ENCODE measurements at places on chromosomes 16 and 17.
A peak's percentile ranks its signal among the peaks of the same experiment; 100 is the strongest.

- no peak for DNase-seq
Observed at GRCh38 chr16:5979905-5980550, 882.4 kb upstream of the EEF2KMT start.

GRCh38 chr17:36849871-36850348, 87.4 kb upstream of the LHX1 start:
- DNase-seq = no peak

GRCh38 chr17:58956997-58957724, 149.5 kb downstream of the TRIM37 start:
- no peak for DNase-seq

- no peak for DNase-seq
Observed at GRCh38 chr16:86398622-86399021, 111.7 kb upstream of the FOXF1 start.

GRCh38 chr17:7513850-7514419, 29.8 kb downstream of the POLR2A start:
- no peak for DNase-seq

DNA sequence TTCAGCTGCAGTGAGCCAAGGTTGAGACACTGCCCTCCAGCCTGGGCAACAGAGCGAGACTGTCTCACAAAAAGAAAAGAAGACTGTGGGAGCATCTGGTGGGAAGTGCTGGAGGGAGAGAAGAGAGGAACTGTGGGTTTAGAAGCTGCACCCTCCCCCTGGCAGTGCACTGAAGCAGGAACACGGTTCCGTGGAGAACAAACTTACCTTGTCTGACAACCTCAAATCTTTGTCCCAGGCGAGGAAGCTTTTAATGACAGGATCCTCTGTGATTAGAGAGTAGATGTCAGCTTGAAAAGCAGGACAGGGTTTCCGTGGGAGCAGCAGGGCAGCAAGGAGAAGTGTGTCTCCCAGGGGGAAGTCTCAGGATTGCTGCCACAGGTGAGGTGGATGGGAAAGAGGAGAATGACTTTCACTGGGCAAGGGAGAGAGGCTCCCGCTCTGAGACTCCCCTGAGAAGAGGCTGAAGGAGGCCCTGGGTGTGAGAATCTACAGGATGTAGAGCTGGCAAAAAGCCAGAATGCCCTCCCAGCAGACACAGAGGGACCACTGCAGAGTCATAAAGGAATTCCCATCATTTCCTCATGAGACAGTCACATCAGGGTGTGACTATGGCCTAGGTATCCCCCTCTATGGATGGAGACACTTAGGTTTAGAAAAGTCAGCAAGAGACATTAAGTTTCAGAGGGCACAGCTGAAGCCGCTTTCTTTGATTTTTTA, 22.9 kb downstream of the PRR11 start:
- DNase-seq = no peak

GRCh38 chr17:45043813-45044540, 7.5 kb downstream of the DCAKD start:
- no peak for DNase-seq

DNA sequence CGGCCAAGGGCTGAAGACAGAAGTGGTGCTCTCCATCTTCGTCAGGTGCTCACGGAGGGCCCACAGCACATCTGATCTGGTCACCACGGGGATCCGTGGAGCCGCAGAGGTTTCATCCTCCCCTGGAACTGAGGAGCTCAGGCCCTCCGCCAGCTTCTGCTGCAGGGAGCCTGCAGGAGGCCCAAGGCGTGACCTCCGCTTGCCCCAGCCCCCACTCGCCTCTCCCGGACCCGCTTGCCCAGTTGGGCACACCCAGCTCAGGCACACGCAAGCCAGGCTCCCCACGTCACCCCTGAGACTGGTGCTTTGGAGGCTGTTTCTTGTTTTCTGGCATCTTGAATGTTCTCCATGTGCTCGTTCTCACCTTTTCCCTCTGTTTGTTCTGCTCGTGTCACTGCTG, 39.4 kb upstream of the CHMP6 start:
- no peak for DNase-seq

- DNase-seq = no peak
Observed at GRCh38 chr16:51154271-51155171, 3.5 kb upstream of the SALL1 start.

DNA sequence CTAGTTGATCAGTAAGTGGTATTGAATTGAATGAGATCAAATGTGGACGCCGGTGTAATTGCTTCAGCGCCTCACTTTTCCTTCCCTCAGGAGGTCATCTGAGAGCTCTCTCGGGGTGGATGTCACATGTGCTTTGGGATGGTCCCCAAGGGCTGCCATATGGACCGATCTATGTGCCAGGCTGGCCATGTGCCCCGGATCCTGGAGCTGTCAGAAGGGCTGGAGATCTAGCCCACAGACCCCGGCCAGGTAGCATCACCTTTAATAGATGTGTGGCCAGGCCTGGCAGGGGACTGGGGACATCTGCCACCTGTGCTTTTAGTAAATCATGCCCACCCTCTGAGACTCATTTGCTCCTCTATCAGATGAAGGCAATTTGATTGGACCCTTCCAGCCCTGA, 95.3 kb upstream of the CRHR1 start:
- no peak for DNase-seq

DNA sequence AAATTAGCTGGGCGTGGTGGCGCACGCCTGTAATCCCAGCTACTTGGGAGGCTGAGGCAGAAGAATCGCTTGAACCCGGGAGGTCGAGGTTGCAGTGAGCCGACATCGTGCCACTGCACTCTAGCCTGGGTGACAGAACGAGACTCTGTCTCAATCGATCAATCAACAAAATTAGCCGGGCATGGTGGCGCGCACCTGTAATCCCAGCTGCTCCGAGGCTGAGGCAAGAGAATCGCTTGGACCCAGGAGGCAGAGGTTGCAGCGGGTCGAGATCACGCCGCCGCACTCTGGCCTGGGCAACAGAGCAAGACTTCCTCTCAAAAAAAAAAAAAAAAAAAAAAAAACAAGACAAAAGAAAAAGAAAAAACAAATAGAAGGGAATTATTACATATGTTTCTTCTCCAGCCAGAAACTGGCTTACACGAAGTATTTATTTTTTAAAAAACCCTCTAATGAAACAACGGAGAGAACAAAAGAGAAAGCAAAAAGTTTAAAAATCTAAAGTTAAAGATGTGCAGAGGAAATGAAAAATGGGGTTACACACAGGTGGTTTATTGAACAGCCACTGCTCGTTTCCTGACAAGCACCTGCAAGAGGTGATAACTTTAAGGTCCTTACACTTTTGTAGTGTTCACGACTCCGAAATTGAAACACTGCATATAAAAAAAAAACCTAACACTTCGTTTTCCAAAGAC, 1.4 kb downstream of the SYNRG start:
- no peak for DNase-seq

DNA sequence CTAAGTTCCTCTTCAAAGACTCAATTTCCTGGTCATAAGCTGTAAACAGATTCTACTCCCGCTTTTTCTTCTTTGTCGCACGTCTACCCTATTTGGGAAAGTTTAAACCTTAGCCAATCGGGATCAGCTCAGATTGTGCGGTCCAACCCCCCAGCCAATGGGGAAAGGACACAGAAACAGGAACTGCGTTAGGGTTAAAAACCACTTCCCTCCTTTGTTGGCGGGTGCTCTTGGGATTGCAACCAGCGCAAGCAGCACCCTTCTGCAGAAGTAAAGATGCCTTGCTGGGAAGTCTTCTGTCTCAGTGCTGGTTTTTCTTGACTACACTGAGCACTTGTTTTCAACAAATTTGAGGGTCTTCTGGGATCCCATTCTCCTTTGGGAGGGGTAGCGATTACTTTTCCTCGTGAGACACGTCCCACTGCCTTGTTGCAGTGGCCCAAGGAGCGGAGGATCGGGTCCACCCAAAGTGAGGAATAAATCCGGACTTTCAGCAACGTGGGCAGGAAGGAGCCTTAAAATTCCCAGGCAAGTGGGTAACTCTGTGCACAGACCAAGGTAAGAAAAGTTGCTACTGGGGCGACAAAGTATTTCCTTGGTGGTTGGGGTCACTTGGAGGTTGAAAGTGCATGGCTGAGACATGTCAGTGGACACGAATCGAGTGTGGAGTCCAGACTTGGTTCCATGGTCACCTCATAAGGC, 1.0 kb upstream of the YPEL3 start:
- no peak for DNase-seq

- no peak for DNase-seq
Observed at GRCh38 chr17:65463242-65463641, 98.2 kb downstream of the AXIN2 start.

GRCh38 chr17:47180337-47180736, 8.8 kb downstream of the CDC27 start:
- DNase-seq = no peak

DNA sequence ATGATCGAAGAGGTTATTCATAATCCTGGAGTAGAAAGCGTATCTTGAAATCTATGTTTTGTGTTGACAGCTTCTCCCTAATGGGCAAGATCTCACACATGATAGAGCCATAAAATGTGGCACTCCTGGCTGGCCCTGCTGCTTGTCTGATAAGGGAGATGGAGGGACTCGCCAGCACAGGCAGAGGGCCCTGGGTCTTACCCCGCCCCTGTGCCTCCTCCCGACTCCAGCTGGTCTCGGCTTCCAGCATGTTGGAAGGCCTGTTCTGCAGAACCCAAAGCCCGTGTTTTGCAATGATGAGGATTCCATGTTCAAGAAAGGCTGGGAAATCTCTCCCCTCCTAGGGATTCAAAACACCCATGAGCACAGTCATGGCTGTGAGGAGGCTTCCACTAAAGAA, 106.7 kb upstream of the SDK2 start:
- DNase-seq = no peak

- DNase-seq = no peak
Observed at GRCh38 chr16:48955837-48956236, 325.8 kb downstream of the CBLN1 start.

- no peak for DNase-seq
Observed at GRCh38 chr17:56909742-56910508, 3.9 kb downstream of the TRIM25 start.

DNA sequence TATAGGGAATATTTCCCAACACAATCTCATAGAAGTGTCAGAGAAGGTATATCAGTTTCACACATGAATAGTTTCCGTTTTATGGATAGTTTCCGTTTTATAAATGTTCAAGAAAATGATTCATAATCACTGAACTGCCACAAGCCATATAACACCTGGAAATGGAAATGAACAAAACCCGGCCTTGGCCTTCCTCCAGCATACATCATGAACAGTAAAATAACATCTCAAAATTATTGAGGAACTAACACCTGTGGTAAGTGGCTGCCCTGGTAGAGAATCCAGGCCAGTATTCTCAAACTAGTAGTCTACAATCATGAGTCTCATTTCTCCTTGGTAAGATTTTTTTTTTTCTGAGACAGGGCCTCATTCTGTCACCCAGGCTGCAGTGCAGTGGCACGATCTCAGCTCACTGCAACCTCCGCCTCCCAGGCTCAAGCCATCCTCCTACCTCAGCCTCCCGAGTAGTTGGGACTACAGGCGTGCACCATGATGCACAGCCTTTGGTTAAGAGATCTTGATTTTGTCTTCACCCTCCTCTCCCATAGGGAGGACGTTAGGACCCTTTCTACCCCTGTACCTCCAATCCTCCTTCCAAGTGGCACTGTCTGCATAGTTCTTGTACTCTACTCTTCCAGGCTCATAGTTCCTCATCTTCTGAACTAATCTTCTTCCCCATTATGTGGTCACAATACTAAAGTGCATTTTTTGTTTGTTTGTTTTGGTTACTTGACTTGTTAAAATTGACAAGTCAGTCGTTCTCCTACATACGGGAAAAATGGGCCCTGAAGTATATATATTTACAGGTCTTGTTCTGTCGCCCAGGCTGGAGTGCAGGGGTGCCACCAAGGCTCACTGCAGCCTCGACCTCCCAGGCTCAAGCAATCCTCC, 15.0 kb upstream of the RGS9 start:
- DNase-seq = no peak

DNA sequence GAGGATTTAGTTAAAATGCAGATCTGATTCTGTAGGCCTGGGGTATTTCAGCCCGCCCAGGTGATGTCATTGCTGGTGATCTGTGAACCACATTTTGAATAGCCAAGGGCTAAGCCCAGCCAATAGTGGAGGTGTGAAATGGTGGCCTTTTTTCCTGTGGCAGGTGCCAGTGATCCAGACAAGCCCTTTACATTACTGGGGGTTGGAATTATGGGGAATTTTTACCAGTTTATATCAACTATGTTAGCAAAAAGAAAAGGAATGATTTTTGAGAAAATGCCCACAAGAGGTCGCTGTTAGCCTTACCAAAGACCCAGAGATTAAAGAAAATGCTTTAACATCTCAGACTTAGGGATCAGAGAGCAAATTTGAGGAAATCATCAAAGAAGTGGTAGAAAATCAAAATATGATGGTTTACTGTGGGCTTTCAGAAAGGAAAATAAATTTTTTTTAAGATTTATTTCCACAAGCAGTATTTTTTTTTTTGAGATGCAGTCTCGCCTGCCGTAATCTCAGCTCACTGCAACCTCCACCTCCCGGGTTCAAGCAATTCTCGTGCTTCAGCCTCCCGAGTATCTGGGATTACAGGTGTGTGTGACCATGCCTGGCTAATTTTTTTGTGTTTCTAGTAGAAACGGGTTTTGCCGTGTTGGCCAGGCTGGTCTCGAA, 3.9 kb downstream of the VPS35L start:
- DNase-seq = peak; percentile 16

GRCh38 chr17:60442271-60443173, 20.2 kb downstream of the CHCT1 start:
- no peak for DNase-seq

DNA sequence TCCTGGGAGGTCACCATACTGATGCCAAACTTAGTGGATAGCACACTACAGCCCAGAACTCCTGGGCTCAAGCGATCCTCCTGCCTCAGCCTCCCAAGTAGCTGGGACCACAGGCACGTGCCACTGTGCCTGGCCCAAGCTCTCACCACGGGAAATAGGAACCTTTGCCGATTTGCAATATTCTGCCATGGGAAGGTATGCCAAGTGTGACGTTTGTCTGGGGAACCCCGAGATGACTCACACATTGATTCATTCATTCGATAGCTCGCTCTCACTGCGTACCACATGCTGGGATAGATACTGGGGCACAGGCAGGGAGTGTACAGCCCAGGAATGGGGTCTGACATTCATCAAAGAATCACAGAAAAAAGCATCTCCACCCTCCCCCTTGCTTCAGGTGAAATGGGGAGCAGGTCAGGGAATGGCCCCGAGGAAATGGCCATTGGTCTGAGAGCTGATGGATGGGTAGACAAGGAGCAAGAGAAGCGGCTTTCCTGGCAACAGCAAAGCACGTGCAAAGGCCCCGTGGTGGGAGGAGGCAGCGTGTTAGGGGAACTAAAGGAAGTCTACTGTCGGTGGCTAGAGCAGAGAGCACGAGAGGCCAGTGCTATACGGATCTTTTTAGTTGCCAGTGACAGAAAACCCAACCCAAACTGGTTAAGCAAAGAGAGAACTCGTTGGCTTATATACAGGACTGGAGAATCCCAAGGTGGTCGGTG, 44.1 kb downstream of the DNAH17 start:
- no peak for DNase-seq

GRCh38 chr16:23754594-23755483, at the start of gene CHP2:
CHP2 (plus strand) TSS chr16:23755026; CDS start chr16:23755050, 24 bp downstream.
- no peak for DNase-seq

GRCh38 chr17:81228834-81229665, 6.3 kb upstream of the CEP131 start:
- DNase-seq = no peak

GRCh38 chr16:2257726-2258125, 6.3 kb upstream of the ECI1 start:
- DNase-seq = no peak

GRCh38 chr17:29623283-29623647, 553 bp upstream of the CORO6 start:
- no peak for DNase-seq

- no peak for DNase-seq
Observed at GRCh38 chr17:57498443-57498842, 242.1 kb downstream of the MSI2 start.

GRCh38 chr17:31609996-31610910, 218.8 kb downstream of the RAB11FIP4 start:
- no peak for DNase-seq

- no peak for DNase-seq
Observed at GRCh38 chr16:84228256-84228838, 11.5 kb downstream of the KCNG4 start.

Measured in T-helper 9 cell (primary cell).